ENCODE measurements at places on chromosomes 11 and 22.

DNA sequence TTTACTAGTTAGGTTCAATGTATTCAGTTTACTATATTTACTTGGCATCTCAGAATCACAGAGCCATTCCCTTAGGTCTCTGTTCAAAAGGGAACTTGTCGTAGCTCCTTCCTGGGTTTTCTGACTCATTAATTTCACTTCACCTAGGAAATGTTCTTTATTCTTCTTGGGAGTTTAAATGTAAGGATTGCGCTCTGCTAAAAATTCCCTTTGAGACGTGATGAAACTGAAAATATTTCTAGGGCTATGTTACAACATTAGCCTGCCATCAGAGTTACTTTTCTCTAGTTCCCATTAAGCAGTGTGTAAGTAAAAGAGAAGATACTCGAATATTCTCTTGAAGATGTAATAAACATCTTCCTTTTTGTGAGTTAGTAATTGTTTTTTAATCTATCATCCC lies 209.5 kb downstream of the CASP12 start:
- no peak for DNase-seq

DNA sequence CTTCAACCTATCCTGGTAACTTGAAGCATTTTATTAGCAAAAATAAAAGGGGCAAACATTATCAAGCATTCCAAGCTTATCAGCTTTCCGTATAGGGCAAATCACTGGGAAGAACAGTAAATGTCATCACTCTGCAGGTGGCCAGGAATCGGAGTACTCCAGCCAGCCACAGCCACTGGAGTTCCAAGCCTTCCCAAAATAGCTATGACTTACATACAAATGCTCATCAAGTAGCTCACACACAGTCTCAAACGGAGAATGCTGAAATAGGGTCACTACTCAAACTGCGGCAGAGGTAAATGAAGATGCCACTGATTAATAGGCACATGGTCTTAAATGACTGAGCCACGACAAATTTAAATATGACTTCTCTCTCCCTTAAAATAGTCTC lies 2.1 kb downstream of the USP28 start:
- DNase-seq, result no peak

DNA sequence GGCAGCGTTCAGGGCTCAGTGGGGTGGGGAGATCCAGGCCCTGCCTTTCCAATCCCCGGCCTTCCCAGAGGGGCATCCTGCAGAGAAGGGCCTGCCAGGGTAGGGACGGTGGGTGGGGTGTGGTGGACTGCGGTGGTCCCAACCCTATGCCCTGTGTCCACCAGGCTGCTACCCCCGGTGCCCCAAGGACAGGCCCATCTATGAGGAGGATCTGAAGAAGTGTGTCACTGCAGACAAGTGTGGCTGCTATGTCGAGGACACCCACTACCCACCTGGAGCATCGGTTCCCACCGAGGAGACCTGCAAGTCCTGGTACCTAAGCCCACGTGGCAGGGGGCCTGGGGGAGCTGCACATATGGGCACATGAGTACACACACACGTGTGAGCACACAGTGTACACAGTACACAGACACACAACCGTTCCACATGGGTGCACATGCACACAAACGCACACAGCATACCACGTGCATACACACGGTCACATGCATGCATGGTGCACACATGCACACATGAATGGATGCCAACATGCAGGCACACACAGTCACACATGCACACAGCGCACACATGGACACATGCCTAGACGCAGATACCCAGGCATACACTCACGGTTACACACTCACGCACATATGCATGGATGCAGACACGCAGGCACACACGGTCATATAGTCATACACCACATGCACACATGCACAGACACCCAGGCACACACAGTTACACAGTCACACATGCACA lies 16.1 kb downstream of the MUC2 start:
- DNase-seq, result no peak

DNA sequence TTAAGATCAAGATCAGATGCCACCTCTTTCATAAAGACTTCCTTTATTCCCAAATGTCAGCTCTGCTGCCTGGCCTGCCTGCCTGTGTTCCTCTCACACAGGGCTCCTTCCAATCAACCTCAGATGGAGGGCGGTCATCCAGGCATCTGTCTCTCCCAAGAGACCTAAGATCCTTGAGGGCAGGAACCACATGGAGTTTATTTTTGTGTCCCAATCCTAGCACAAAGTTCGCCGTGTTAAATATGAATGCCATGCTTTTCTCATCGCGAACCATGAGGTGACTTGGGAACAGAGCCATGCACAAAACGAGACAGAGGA lies 72.7 kb upstream of the ARFGAP3 start:
- no peak for DNase-seq

- DNase-seq, result no peak
Observed at GRCh38 chr11:45817191-45817590, 12.2 kb downstream of the SLC35C1 start.

- no peak for DNase-seq
Observed at GRCh38 chr22:30280505-30280904, 8.8 kb downstream of the CASTOR1 start.

DNA sequence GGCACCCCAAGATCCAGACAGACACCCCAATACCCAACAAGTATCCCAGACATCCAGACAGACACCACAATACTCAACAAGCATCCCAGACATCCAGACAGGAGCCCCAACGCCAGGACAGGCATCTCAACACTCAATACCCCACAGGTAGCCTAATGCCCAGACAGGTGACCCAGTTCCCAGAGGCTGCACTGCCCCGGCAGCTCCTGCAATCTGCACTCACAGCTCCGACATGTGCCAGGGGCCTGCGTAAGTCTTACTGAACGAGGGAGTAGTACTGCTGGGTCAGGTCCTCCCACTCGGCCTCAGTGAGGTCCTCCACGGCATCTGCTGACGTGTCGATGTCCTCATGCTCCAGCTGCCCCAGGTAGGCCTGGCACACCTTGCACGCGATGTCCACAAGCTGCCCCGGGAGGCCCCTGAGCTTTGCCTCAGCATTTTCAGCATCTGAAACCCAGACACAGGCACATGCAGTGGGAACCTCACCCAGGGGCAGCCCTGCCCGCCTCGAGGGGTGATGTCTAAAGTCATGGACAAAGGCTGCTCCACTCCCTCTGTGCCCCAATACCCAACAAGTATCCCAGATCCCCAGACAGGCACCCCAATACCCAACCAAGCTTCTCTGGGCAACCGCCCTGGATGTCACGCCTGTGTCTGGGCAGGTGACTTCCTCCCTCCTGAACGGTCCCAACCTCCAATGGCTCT lies 16.6 kb downstream of the TTLL8 start:
- no peak for DNase-seq
